ENCODE measurements at places on chromosomes 3 and 15.

DNA sequence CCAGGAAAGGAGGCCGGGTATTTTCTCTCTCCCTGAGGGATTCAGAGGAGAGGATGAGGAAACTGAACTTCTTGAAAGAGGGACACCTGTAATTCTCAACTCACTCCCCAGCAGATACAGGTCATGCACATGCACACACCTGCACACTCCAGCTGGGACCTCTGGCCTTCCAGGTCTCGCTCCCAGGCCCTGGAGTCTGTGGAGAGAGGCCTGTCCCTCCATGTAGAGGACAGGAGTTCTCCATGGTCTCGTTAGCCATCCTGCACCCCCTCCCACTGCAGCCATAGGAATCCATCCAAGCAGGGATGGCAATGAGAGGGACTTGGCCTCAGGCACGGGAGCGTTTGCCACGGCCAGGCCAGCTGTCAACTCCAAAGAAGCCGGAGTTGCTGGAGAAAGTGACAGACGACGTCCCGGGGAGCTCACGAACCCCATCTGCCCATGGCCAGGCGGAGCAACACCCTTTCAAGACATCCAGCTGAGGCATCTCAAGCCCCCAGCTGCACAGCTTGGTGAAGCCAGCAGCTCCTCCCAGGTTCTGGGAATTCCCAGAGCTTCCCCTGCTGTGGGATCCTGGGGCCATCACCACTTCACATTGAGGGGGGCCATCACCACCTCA, 223.3 kb downstream of the UACA start:
- DNase-seq: no peak

GRCh38 chr3:178686826-178687225, 150.6 kb downstream of the KCNMB2 start:
- no peak for DNase-seq

DNA sequence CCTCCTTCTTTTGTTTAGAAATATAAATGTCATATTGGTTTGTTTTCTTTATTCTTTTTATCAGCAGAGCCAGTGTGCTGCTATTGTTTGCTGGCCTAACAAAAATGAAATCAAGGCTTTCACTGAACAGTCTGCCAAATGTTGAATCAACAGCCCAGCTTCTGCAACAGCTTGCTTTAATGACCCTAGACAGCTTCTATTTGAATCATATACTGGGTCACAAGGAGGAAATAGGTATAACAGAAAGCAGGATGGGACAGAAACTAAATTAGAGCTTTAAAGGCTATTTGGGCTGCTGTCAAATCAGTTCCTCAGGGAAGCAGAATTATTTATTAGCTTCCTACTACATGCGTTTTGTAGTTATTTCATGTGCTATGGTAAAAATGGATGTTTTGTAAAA, 12.1 kb upstream of the DNAJC13 start:
- DNase-seq: peak; percentile 23

DNA sequence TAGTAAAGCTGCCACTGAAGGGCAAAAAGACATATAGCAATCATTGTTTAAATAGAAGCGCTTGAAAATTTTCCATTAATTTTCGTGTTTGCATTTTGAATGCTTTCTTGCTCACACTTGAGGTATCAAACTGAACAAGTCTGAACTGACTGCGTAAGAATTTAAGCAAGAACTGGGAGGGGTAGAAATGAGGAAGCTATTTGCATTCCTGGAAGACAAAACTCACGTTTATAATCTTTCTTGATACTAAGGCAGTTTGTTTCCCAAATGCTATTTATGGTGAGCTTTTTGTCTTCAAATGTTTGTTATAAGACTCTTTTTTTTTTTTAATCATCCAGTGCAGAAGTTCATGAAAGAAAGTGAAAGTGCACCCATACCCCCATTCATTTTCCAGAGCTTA, 499.8 kb upstream of the TPRG1 start:
- DNase-seq: no peak

- DNase-seq: no peak
Observed at GRCh38 chr3:81500039-81500438, 261.4 kb downstream of the GBE1 start.

DNA sequence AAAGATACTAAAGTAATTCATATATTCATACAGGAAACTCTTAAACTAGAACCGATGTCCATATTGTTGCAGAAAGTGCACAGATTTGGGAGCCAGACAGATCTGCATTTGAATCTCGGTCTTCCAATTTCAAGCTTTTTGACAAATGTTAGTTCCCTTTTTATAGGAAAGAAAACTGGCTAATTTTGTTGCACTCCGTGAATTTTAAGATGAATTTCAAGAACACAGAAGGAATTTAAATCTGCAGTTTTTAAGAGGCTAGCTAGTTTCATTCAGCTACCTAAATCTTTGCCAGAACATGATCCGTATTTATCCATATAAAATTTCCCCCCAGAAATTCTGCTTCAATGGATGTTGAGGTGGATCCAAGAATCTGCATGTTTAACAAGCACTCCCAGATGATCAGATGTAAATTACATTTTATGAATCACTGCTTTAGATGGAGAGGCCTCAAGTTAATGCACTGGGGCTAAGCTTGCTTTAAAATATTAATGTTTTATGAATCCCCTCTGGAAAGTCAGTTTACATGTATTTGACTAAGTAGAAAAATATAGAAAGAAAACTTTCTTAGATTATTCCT, 1296.3 kb upstream of the CADM2 start:
- DNase-seq: no peak

DNA sequence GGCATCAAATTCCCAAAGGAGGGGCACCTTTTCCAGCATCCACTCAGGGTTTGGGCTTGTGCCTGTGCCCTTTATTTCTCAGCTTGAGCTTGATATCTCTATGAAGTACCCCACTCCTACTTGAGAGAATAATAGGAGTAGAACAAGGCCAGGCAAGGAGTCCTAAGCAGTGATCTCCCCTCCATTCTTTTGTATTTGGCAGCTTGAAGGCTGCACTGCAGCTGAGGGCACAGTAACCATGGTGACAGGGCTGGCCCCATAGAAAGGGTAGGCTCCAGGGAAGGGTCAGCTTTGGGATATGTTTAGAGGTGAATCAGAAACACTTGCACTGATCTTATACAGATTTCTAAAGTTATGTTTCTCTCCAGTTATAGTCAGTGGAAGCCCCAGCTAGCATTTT, 145.4 kb upstream of the SLC24A5 start:
- no peak for DNase-seq

- DNase-seq: no peak
Observed at GRCh38 chr3:72171946-72172345, 387.0 kb upstream of the PROK2 start.

DNA sequence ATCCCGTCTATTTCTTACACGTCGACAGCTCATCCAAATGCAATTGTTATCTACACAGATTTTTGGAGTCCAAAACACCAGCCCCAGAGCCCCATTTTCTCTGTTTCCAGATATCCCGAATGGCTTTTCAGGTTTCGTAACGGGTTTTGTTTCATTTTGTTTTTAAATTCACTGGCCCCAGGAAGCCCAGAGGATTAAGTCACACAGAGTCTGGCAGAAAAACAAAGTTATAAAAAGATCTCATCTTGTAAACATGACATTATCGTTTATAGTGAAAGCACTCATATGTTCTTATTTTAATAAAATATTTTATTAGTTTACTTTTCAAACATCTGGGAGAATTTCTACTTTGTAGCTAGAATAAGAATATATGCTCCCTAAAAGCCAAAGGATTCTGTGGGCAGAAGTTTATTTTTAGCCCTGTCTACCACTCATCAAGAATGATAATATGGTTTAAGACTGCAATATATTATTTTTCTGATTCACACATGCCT, 149.3 kb upstream of the SLC2A2 start:
- no peak for DNase-seq

GRCh38 chr3:16028604-16029003, 145.9 kb upstream of the GALNT15 start:
- peak; percentile 69 for DNase-seq

DNA sequence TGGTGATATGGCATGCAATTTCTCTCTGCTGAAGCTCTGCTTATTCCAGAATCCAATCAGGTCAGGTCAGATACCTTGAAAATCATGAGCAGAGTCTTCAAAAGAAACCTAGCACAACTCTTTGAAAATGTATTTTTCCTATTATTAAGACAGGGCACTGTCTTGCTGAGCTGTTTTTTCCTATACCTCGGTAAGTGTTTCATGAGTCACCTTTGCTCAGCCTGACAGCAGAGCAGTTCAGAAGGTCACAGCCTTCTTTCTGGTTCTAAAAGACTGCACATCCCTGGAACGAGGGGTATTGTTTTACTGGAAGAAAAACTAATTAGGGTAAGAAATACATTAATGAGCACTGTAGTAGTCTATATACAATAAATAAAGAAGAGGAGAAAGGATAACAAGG, 422.0 kb downstream of the SOX2 start:
- peak; percentile 22 for DNase-seq

DNA sequence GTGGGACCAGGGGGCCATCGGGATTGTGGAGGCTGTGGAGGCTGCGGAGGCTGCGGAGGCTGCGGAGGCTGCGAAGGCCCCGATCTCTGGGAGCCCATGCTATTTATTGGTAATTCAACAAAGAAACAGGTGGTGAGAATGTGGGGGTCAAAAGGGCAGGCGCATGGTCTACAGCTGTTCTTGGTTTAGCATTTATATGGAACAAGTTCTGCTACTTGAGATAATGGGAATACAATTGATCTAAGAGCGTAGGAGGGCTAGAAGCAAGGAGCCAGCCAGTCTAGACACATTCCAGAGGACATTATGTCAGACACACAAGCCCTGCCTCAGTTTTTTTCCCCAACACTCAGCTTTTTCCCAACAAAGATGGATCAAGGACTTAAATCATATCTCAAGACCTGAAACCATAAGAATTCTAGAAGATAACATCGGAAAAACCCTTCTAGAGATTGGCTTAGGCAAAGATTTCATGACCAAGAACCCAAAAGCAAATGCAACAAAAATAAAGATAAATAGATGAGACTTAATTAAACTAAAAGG, 20.1 kb downstream of the C3orf80 start:
- peak; percentile 11 for DNase-seq

- DNase-seq: no peak
Observed at GRCh38 chr3:98705694-98706093, 57.4 kb upstream of the ST3GAL6 start.

GRCh38 chr3:37967260-37967881, 23.2 kb upstream of the VILL start:
- DNase-seq: peak; percentile 77

DNA sequence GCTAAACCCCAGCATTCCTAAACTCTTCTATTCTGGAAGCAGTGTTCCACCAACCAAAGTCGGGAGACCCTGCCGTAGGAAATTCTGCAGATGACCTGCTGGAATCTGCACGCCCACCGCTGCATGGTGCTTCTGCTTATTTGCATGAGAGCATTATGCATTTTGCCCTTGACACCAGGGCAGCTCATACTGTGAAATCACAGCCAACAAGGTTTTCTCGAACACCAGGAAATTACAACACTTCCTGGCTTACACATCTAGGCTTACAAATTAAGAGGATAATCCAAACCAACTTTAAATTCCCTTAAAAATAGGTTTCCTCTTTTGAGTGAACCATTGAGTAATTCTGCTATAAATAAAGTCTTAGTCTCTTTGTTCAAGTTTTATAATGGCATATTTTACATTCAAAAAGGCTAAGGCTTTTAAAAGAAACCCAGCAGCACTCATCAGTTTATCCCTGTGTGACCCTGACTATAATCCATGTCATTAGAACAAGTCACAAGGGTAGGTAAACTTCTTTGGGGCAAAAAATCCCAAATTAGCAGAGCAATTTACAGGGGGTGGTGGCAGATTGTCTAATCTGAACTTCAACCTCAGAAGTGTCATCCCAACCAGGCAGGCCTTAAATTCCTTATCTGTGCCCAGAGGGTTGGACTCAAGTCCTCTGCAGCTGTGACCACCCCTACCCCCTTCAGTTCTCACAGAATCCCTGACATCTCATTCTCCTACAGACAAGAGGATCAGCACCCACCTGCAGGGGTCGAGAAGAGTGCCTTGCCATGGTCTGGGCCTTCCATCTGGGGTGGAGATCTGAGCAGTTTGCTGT, 33.5 kb upstream of the RBP1 start:
- no peak for DNase-seq

DNA sequence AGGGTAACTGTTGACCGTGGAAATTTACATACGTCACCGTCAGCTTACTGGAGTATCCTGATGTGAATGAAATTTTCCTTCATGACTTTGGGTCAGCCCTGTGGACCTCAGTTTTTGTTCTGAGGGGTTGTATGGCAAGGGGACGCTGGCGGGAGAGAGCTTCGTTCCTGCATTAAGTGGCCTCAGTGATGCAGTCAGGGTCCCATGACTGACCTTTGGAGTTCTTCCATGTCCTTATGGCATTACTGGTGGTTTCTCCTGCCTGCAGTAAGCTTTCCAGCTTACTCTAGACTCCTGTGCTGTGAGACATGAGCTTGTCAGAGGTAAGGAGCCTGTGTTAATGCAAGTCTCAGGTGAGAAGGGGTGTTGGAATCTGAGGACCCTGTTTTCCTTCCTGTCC, 1.8 kb downstream of the CD276 start:
- DNase-seq: no peak

- peak; percentile 67 for DNase-seq
Observed at GRCh38 chr15:70701891-70702568, 61.3 kb downstream of the UACA start.

GRCh38 chr3:69435274-69436265, 49.7 kb upstream of the FRMD4B start:
- DNase-seq: no peak

DNA sequence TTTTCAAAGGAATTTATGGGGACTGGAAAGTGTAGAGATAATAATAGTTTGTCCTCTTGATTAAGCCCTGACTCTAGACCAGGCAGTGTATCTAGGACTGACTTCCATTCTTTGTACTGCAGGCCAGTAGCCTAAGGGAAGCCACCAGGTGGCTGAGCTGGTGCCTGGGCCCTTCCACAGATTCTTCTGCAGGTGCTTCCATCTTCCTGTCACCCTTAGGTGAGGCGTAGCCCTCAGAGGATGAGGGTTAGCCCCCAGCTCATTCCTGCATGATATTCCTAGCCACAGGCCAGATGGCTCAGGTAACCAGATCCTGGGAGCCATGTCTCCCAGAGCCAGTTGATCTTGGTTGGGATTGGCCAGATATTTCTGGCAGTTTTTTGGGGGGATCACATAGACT, 169.0 kb upstream of the IL12A start:
- no peak for DNase-seq

GRCh38 chr3:44584646-44585501, at the start of gene ZNF660:
Gene ZNF660 (plus strand): TSS chr3:44584964. CDS start chr3:44594194, 9,230 bp downstream.
- peak; percentile 95 for DNase-seq

- DNase-seq: peak; percentile 85
Observed at GRCh38 chr3:58051196-58051595, 43.0 kb downstream of the FLNB start.

- no peak for DNase-seq
Observed at GRCh38 chr3:104632521-104632920, 734.2 kb upstream of the ALCAM start.

- no peak for DNase-seq
Observed at GRCh38 chr15:98729446-98730042, 81.2 kb downstream of the IGF1R start.
